ENCODE measurements at places on chromosomes 7 and 10.

DNA sequence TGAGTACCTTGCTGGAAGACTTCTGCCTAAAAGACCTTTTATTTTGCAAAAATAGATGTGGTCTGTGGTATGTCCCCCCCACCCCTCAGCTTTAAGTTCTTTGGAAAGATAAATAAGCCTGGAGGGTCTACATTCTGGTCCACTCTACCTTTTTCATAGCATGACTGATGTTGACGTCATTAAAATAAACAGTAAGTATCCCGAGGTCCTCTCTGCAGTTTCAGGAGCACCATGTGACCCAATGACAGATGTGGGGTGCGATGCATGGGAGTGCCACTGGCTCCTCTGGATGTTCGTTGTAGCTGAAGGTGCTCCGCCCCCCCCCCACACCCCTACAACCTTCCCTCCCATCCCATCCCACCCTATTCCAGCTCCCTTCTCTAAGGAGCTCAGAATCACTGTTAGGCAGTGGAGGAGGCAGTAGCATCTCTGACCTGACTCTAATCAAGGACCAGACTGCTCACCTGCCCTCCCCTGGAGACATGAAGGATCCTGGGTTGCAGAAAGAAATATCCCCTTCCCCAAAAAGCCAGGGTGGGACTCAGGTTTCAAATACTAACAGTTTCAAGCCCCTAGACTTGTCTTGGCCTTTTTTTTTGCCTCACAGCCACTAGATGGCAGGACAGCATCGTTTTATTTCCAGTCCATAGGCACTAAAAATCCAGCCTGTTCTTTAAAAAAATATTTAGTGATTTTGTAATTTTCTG, 25.1 kb downstream of the CASP7 start:
- peak; percentile 36 for DNase-seq

DNA sequence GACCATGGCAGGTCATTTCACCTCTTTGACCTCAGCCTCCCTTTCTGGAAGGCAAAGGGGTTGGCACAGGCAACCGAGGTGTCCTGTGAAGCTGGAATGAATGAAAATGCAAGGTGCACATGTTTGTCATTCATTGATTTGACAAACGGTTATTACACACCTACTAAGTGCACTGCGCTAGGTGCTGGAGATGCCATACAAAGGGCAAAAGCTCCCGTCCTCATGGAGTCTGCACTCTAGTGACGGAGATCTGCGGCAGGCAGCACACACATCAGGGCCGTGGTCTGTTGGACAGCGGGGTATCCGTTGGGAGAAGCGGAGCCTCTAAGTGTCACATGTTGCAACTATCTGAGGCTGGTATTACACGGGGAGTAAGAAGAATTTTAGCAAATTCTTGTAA, 44.2 kb downstream of the PRF1 start:
- no peak for DNase-seq

- peak; percentile 41 for DNase-seq
Observed at GRCh38 chr7:75915416-75916156, 631 bp downstream of the POR start.

DNA sequence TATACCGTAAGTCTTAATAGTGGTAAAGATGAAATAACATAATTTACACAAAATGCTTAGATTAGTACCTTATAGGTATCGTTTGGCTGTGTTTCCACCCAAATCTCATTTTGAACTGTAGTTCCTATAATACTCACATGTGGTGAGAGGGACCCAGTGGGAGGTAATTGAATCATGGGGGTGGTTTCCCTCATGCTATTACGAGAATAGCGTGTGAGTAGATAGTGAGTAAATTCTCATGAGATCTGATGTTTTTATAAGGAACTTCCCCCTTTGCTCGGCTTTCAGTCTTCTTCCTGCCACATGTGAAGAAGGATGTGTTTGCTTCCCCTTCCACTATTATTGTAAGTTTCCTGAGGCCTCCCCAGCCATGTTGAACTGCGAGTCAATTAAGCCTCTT, 426.3 kb upstream of the POT1 start:
- no peak for DNase-seq

- no peak for DNase-seq
Observed at GRCh38 chr10:15758618-15759017, 38.9 kb upstream of the ITGA8 start.

DNA sequence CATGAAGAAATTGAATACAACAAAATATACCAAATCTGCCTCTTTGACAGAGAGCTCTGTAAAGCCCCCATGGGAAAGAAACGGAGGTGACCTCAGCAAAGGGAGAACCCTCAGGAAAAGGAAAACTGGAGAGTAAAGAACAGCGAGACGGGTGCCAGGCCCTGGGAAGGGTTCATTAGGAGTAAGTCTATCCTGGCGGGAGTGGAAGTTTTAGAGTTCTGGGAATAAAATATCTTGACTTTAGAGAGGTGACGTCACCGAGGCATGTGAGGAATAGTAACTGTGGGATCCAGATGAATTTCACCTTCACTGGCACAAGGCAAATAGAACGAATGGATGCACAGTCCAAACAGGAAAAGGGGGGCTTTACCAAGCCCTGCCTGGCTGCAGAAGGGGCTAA, 362.8 kb upstream of the IGFBP3 start:
- no peak for DNase-seq

GRCh38 chr7:147411096-147411495, 1179.5 kb upstream of the C7orf33 start:
- DNase-seq, result no peak

GRCh38 chr7:128673571-128673970, 1.5 kb downstream of the GARIN1A start:
- DNase-seq, result no peak

- DNase-seq, result no peak
Observed at GRCh38 chr7:33649476-33650441, 255.6 kb upstream of the BMPER start.

DNA sequence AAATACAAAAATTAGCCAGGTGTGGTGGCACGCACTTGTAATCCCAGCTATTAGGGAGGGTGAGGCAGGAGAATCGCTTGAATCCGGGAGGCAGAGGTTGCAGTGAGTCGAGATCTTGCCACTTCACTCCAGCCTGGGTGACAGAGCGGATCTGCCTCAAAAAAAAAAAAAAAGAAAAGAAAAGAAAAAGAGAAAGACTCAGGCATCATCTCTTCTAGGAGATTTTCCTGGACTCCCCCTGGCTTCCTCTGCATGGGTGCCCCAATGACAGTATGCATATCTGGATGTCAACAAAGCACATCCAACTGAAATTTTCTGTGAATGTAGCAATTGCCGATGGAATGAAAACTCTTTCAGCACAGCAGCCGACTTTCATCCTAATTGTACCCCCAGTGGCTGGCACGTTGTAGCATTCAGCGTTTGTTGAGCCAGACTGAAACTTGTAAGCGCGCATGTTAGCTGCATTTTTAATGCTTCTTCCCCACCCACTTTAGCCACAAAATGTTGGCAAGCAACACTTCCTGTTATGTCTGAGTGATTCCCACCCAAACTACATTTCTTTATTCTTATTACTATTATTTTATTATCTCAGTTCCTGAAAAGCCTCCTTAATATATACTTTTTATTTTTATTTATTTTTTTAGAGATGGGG, 70.2 kb downstream of the PRTFDC1 start:
- peak; percentile 75 for DNase-seq

DNA sequence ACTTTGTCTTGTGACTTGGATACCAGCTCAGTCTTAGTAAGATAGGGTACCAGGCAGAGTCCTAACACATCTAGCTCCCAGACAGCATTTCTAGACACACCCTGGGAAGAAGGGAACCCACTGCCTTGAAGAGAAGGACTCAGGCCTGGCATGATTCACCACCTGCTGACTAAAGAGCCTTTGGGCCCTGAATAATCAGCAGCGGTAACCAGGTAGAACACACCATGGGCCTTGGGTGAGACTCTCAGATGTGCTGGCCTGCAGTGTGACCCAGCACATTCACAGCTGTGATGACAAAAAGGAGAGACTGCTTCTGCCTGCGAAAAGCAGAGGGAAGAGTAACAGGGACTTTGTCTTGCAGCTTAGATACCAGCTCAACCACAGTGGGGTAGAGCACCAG, 10.4 kb upstream of the TNKS2 start:
- DNase-seq, result no peak

GRCh38 chr10:93452143-93452542, 30.0 kb downstream of the MYOF start:
- peak; percentile 40 for DNase-seq

DNA sequence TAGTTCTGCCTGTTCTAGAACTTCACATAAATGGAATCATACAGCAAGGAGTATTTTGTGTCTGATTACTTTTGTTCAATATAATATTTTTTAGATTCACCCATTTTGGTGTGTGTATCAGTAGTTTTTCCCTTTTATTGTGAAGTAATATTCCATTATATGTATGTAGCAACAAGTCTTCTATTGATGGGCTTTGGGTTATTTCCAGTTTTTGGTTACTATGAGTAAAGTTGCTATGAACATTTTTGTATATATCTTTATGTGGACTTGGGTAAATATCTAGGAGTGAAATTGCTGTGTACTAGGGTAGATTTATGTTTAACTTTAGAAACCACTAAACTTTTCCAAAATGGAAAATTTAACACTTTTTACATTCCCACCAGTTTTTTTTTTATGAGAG, 35.7 kb downstream of the ADK start:
- DNase-seq, result no peak
